Omental fat pad (tissue), 4 donors: ENCODE measurements at places on chromosomes 3 and 15. TPM values are rescaled to one million over a fixed set of nuclear protein-coding genes. Genes with fewer than 3 reads are reported as not detected.

DNA sequence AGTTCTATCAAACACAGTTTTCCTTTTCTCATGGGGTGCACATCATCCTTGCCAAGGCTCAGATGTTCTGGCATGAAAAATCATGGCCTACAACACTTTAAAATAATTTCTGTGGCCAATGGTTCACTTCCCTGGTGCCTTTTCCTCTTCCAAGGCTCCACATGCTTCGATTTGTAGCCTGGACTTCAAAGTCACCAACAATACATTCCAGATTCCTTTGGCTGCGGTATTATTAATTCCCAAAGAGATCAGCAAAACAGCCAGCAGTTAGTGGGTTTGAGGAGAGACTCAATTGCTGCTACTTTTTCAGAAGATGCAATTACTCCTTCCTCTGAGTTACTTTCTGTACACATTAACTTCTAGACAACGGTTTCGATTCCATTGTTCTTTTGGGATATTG lies 80.3 kb upstream of the CCDC80 start:
- no peak for DNase-seq

- DNase-seq = no peak
Observed at GRCh38 chr3:143287403-143287802, 167.8 kb downstream of the CHST2 start.

DNA sequence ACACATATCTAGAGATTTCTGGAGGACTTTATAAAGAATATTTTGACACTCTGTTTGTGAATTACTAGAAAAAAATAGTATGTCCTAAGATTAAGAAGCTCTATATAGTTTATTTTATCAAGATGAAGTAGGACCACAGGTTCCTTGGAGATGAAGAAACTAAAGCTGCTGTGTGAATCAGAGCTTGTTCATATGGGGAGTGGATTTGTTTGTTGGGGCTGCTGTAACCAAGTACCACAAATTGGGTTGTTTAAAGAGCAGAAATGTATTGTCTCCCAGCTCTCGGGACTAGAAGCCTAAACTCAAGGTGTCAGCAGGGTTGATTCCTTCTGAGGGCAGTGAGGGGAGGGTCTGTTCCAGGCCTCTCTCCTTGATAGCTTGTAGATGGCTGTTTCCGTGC lies 270.6 kb upstream of the UMPS start:
- DNase-seq = no peak

- DNase-seq = no peak
Observed at GRCh38 chr15:90161950-90162361, 39.2 kb upstream of the SEMA4B start.

GRCh38 chr3:155970398-155970797 lies 99.9 kb downstream of the GMPS start:
- DNase-seq = no peak

- no peak for DNase-seq
Observed at GRCh38 chr3:73786321-73786807, 161.6 kb upstream of the PDZRN3 start.

DNA sequence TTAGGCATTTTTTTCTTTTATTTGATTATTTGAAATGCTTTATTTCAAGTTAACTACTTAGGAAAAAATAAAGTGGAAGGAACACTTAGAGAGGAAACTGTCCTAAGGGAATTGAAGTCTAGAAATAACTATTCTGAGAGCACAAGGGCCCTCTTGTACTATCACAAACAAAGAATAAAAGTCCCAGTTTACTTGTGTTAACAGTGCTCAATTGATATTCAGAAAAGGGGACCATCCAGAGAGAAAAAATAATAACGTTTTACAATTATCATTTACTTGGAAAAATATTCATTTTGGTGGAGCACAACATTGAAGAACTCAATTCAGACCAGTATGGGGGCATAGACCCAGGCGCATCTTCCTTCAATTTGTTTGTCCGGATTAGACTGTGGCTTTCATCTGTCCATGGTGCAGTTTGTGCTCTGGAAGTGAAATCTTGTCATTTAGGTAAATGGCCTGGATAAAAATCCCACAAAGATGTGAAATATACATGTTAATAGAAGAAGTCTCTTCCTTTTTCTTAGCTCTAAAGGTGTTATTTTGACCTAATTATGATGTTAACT lies 54.5 kb upstream of the SAMMSON start:
- DNase-seq = no peak

DNA sequence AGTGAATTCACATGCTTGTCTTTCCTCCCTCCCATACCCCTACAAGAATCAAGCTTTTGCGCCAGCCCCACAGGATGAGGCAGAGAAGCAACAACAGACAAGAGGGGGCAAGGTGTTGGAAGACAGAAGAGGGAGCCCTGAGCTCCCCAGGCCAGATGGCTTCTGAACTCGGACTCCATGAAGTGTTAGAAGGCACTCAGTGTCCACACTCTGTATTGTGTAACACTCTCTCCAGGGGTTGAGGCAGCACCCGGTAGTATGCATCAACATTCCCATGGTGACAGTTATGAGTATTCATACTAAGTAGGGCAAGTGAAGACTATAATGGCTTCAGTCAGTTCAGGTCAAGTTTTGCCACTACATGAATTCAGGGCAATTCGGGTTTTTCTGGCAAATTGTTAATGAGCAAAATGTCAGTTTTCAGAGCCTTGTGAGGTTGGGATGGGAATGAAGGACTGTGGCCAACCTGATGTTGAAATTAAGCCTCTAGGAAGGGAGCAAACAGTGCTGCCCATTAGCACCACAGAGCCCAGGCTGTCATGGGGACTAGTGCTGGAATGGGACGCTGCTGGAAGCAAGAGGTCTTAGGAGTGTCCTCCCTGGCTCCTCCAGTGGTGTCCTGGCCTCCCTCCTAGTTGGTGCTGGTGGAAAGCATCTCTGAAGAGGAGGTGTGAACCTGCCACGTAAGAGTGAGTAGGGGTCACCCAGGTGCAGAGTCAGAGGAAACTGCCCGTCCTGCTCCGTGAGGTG lies 79.4 kb downstream of the KLF15 start:
- DNase-seq = no peak

DNA sequence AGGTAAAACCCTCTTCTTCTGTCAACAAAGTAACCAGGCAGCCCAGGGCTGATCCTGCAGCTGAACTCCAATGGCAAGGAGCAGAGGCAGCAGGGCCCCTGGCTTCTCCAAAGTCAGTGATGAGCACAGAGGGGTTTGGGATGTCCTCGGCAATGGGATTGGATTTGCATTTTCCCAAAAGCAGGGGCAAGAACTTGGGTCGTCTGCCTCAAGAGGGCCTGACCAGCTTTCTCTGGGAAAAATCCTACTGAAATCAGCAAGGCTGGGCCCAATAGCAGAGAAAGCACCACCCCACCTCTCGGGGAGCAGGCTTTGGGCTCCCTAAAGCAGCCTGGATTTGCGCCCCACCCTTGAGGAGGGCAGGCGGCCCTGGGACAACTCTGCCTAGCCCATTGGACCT lies 210.0 kb upstream of the IGF1R start:
- DNase-seq = no peak

- no peak for DNase-seq
Observed at GRCh38 chr3:14344351-14344750, 58.1 kb upstream of the SLC6A6 start.

- DNase-seq = no peak
Observed at GRCh38 chr15:78751602-78751979, 59.7 kb downstream of the ADAMTS7 start.

GRCh38 chr3:112074006-112074405 lies 12.2 kb upstream of the C3orf52 start:
- no peak for DNase-seq

- DNase-seq = no peak
Observed at GRCh38 chr3:111601810-111602209, 6.7 kb upstream of the ZBED2 start.

- no peak for DNase-seq
Observed at GRCh38 chr3:34382859-34383258, 584.4 kb downstream of the PDCD6IP start.

DNA sequence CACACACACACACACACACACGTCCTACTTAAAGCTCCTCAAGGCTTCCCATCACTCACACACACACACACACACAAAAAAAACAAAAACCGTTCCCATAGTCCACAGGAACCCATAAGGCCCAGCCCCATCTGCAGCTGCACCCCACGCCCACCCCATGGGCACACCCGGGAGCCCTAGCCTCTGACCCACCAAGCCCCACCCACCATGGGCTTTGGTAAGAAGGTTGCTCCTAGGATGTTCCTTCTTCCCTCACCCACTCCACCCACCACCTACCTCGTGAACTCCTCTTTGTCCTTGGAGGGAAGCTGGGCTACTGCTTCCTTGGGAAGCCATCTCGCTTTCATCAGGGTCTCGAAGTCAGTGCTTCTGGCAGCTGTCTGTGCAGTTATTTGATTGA lies 115.1 kb downstream of the TPRA1 start:
- no peak for DNase-seq

GRCh38 chr3:65094723-65095122 lies 406.9 kb upstream of the ADAMTS9 start:
- no peak for DNase-seq

DNA sequence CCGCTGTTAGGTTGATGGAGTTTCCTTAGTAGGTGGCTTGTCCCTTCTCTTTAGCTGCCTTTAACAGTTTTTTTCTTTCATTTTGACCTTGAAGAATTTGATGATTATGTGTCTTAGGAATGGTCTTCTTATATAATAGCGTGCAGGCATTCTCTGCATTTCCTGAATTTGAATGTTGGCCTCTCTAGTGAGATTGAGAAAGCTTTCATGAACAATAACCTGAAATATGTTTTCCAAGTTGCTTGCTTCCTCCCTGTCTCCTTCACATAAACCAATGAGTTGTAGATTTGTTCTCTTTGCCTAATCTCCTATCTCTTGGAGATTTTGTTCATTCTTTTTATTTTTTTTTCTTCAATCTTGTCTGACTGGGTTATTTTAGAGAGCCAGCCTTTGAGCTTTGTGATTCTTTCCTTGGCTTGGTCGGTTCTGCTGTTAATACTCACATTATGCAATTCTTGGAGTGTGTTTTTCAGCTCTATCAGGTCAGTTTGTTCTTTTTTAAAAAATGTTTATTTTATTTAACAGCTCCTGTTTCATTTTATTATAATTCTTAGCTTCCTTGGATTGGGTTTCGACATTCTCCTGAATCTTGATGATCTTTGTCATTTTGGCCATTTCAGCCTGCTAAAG lies 627.9 kb downstream of the SI start:
- no peak for DNase-seq

DNA sequence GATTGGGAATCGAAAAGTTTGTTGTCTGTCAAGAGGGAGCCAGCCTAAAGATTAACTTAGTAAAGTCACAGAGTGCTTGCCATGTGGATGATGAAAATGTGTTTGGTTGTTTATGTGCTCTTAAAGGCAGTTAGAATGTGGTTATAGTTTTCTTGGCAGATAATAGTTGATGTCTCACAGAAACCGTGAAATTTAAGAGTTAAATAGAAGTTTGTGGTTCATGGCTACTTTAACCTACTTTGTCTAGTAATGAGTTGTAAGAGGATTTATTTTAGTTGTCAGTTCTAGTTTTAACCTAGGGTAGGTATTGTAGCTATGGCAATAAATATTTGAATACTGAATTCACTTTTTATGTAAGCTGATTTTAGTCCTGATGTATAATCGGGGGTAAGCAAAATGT lies 36.4 kb upstream of the EIF3J start:
- DNase-seq = no peak

CTXND1 gene
- total RNA-seq = not detected

TXNRD3 gene
- 8.8 TPM for total RNA-seq

PIGZ gene
- 8.2 TPM for total RNA-seq

APOD gene
- total RNA-seq = 340 TPM

SUSD5 gene
- 2.3 TPM for total RNA-seq

CRYBG3 gene
- total RNA-seq = 43.2 TPM

SERPINI1 gene
- total RNA-seq = 2.2 TPM

SLC28A2 gene
- total RNA-seq = not detected

SCAMP5 gene
- total RNA-seq = 0.60 TPM

ARHGEF26 gene
- total RNA-seq = 12.1 TPM

TMIE gene
- 0.79 TPM for total RNA-seq
